Hematopoietic multipotent progenitor cell treated with erythropoietin and hydrocortisone succinate and interleukin-3 and kit ligand, for 8 days (in vitro differentiated cells): ENCODE measurements at places on chromosomes 2 and 18.

DNA sequence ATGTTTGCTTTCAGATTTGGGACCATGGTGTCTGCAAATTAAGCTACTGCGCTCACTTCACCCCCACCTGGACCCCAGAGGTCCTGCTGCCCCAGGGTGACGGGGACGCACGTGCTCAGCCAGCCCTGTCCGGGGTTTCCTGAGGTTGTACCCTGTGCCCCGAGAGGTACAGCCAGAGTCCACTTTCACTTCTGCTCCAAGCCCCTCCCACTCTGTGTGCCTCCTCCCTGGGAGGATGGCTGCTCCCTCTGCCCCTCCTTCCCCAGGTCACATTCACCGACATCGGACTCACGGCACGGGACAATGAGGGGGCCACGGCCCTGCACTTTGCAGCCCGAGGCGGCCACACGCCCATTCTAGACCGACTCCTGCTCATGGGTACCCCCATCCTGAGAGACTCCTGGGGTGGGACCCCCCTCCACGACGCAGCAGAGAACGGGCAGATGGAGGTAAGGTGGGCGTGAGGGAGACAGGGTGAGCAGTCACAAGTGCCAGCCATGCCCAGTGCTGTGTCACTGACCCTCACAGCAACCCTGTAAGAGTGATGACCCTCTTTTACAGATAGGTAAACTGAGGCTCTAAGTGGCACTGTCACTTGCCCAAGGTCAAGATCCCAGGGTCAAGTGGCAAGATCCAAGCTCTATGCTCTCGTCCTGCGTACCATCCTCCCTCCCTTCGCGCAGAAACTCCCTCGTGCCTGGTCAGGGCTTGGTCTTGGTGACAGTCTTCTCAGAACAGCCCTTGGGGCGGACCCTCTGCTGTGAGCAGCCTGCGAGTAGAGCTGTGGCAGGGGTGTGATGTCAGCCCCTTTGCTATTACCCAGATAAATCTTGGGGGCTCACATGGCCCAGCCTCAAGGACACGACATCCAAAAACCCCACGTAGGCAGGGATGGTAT, 7.6 kb downstream of the ESPNL start:
- DNase-seq = no peak

GRCh38 chr2:230956827-230957755, 32.0 kb upstream of the GPR55 start:
- DNase-seq = no peak

GRCh38 chr2:130966775-130967490, 126.3 kb downstream of the FAM168B start:
- no peak for DNase-seq

- no peak for DNase-seq
These were observed 101.3 kb downstream of the DYSF start for GRCh38 chr2:71554706-71555056.

GRCh38 chr2:98907385-98907784, 28.6 kb downstream of the CRACDL start:
- no peak for DNase-seq

- DNase-seq = no peak
These were observed 1.0 kb downstream of the FAM136A start for GRCh38 chr2:70300771-70301343.

DNA sequence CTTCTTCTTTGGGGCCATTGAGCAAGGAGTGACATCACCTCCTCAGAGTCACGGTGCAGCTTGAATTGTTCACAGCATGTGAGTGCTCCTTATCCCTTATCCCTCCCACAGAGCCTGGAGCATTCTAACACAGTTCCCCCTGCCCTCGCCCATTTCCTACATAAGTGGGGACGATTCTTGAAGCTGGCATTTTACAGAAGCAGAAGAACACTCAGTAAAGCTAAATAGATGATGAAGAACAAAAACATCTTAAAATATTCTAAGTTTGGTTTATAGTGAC, 135.8 kb upstream of the APCDD1 start:
- no peak for DNase-seq

DNA sequence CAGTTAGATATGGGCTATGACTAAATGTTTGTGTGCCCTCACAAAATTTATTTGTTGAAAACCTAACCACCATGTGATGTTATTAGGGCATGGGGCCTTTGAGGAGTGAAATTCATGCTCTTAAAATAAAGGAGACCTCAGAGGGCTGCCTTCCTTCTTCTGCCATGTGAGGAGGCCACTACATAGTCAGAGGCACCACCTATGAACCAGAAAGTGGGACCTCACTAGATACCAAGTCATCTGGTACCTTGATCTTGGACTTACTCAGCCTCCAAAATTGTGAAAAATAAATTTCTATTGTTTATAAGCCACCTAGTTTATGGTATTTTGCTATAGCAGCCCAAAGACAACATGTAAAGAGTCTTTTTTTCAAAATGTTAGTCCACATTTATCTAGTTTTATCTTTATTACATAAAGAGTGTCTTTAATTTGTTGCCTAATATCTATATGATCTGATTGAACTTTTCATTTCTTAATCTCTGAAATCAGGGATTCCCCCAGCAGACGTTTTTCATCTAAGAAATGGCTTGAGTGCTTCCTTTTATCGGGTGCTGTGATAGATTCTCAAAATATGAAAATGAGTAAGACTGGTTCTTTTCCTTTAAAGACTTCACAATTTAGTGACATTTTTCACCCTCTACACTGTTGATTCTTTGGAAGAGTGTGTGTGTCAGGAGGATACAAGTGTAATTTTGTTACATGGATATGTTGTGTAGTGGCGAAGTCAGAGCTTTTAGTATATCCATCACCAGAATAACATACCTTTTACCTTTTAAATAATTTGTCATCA, 34.2 kb downstream of the PMS1 start:
- no peak for DNase-seq

DNA sequence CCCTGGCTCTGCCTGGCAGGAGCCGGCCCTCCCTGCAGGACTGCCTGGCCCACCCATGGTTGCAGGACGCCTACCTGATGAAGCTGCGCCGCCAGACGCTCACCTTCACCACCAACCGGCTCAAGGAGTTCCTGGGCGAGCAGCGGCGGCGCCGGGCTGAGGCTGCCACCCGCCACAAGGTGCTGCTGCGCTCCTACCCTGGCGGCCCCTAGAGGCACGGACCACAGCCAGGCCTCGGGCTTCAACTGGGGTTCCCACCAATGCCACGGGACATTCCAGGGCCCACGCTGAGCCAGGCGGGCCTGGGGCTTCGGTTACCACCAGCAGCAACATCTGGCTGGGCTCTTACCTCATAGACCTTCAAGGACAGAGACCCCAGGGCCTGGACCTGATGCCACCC, 6.1 kb upstream of the GMPPA start:
- DNase-seq = no peak

- peak; percentile 33 for DNase-seq
These were observed 18.6 kb upstream of the SKA1 start for GRCh38 chr18:50356036-50356945.

- no peak for DNase-seq
These were observed 28.4 kb upstream of the SUCLG1 start for GRCh38 chr2:84487298-84487996.

GRCh38 chr18:58466636-58467205, 162.2 kb downstream of the ALPK2 start:
- DNase-seq = no peak
